ENCODE measurements at places on chromosomes 1 and 21.

DNA sequence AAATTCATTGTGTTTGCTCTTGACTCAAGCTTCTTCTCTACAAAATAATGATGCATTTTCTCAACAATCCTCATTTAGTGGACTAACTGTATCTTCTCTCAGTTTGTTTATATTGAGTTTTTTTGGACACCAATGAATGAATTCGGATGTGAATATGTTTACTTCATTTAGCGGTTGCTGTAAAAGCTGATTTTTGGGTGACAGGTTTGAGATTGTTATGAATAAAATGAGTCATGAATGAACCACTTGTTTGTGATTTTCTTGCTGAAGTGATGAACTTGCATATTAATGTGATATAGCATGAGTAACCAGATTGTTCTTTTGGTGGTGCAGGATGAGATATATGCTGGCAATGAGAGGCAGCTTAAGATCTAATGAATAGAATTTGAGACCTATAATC lies 3.1 kb downstream of the DNM3 start:
- no peak for DNase-seq

DNA sequence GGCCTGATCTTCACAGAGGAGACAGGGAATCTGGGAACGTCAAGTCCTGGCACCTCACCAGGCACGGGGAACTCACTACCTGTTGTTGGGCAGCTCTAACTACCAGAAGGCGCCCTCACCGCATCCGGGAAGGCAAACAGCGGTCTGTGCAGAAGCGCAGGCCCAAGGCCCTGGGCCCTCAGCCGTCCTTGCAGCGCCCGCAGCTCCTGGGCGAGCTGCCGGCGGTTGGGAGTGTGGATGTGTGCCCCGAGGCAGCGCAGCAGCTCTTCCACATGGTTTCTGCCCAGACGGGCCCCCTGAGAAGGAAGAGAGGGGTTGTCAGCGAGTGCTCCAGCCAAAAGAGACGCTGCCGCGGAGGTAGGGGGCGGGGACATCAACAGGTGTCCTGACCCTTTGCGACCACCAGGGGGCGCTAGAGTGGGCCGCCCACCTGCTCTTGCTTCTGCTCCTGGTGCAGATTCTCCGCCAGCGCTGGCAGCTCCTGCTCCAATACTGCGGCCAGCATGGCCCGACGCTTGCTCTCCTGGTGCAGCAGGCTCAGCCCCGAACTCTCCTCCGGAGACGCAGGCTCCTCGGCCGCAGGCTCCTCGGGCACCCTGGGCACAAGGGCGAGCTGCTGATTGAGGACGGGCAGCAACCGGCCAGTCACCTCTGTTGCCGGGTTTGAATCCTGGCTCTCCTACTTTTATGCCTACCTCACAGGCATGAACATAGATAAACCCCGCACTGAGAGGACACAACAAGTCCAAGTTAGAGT lies 9.3 kb downstream of the MAP3K6 start:
- DNase-seq = peak; percentile 68

DNA sequence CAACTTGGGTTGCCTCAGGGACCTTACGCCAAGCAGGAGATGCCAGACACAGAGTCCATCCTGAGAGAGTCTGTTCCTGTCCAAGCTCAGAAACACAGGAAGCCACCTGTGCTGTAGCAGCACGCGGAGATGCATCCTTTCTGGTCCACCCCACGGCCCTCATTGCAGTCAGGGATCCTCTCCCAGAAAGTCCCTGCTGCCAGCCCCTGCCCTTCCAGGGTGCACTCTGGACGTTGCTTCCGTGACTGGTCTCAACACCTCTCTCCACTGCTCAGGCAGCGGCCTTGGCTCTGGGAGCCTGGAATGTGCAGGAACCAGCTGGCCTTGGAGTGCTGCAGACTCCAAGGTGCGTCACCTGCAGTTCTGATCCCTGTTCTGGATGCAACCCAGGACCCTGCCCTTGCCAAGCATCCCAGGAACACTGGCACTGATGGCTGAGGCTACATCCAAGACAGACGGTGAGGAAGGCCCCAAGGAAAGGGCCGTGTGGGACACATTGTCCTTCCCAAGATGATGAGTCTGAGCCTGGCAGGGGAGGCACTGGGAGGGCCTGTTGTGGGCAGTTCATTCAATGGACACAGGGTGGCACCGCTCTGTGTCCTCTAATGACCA lies 21.7 kb upstream of the COL6A1 start:
- DNase-seq = no peak

DNA sequence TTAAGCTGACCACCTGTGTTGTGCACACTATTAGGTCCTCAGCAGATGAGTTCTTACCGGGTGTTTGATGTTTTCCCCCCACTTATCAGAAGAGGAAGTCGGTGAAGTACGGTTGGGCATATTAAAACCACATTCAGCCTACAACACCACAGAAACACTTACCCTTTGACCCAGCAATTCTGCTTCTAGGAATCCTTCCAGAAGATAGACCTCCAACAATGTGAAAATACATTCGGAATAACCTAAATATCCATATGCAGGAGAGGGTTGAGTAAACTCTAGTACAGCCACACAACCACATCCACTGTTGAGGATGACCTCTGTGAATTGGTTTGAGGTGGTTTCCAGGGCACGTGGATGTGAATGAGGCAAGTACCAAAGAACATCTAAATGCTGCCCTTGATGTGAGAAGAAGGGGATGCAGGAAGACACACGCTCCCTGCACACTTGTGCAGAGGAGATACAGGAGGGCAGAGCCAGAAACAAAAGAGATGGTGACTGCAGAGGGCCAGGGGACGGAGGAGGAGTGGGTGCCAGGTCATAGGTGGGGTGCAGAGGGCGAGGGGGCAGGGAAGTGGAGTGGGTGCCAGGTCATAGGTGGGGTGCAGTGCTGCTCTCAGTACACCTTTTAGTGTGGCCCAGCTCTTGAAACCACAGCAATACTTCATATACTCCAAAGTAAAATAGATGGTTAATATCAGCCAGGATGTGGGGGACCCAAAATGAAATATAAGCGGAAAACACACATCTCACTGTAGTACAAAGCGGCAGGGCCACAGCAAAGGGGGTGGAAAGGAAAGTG lies 12.8 kb downstream of the ADARB1 start:
- no peak for DNase-seq

DNA sequence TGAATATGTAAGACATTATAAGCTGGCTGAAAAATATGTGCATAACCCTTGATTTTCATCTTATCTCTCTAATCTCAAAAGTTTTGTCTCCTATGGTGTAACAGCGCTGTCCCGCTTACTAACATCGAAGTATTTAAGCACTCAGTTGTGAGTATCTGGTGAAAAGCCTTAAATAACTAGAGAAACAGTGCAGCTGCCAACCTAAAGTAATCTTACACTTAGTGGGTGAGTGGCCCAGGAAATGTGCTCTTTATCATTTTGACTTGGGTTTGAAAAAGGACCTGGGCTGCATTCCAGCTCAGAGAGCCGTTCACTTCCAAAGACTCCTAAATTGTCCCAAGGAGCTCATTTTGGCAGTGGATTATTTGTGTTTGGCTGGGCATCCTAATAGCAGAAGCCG lies 225.9 kb downstream of the SPATA17 start:
- no peak for DNase-seq

DNA sequence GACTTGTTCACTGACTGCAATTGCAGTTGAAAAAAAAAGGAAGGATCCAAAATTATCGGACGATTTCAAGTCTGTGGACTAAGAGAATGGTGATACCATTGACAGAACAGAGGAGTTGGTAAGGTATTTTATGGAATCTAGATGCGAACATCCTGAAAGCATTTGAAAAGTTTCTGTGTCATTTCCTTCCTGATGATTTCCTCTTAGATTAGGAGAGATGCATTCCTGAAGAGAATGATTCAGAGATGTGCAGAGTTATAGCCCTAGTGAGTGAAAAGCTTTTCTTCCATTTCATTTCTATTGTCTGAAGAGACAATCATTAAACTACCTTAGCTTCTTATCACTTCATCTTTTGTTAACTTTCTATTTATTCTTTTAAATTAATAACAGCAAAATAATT lies 200.0 kb downstream of the KCNK2 start:
- no peak for DNase-seq

DNA sequence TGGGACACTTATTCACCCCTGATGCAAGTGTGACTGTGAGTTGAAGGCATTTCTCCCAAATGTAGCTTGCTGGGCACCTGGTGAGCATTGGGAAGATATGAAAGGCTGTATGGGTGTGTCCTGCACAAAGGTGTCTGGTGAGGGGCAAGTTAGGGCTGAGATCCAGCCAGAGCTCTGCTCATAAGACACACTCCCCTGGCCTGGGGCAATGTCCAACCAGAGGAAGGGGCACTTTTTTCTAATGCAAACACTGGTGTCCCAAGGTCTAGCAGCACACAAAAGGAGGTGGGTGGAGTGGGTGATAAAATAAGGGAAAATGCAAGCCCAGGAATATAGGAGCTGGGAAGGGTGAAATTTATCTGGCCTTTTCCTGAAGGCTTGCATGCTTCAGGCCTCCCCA lies 57.0 kb upstream of the TRABD2B start:
- DNase-seq = no peak

DNA sequence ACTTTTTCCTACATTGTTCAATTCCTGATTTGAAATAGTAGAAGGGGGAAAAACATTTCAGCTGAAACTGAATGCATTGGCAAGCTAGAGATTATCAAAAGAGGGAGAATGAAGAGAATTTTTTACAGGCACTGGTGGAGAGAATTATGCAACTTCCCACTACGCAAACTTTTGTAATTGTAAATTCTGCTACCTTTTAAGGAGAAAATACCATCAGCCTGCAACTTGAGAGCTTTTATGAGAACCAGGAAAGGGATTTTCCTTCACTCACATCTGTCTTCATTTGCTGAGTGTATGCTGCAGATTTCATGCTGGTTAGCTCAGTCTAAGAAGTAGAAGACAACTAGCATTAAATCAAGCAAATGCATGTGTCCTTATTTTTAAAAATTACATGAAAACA lies 43.7 kb downstream of the ADAMTS1 start:
- DNase-seq = no peak

- DNase-seq = peak; percentile 42
These were observed 28.6 kb upstream of the IFNGR2 start for GRCh38 chr21:33374450-33375096.

GRCh38 chr1:98893371-98893770 lies 111.3 kb downstream of the PLPPR5 start:
- no peak for DNase-seq

DNA sequence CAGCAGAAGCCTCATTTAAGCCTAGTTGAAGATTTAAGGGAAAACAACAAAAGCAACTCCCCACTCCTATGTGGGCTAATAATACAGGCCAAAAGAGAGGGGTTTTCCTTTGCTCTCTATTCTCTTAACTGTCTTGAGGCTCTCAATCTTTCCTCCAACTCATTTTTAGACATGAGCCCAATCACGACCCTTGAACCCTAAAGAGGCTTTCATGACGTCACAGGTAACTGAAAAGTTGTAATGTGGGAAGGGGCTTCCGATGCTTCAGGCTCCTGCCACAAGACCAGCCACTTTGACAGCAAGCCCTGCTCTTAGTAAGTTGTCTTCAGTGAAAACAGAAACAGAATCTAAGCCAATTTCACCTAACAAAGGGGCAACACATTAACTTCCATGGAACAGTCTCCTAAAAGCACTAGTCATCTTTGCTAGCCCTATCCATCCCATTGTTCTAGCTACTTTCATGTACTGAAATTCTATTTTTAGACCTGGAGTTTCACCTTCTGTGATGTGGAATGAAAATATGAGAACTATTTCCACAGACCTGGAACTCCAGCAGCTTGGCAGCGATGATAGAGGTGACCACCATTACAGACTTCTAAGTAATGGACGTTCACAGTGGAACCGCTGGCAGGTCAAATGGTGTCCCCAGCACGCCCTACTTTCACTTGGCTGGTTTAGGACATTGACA lies 36.3 kb downstream of the GPR161 start:
- DNase-seq = no peak

- no peak for DNase-seq
These were observed 24.8 kb downstream of the F11R start for GRCh38 chr1:160996178-160996577.

GRCh38 chr1:218330043-218330623 lies 15.0 kb upstream of the TGFB2 start:
- no peak for DNase-seq

GRCh38 chr21:29072873-29073221 lies 601 bp downstream of the CCT8 start:
- no peak for DNase-seq

DNA sequence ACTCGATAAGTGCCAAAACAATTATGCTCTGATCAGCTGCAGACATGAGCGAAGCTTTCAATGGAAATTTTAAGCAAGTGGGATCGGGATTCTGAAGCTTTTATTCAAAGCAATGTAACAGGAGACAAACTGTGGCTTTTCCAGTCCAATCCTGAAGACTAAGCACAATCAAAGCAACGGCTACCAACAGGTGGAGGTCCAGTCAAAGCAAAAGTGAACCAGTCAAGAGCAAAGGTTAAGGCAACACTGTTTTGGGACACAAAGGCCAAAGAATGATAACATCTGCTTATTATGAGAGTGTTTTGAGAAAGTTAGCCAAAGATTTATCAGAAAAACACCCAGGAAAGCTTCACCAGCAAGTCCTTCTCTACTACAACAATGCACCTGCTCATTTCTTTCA lies 170.1 kb downstream of the SEC16B start:
- no peak for DNase-seq

DNA sequence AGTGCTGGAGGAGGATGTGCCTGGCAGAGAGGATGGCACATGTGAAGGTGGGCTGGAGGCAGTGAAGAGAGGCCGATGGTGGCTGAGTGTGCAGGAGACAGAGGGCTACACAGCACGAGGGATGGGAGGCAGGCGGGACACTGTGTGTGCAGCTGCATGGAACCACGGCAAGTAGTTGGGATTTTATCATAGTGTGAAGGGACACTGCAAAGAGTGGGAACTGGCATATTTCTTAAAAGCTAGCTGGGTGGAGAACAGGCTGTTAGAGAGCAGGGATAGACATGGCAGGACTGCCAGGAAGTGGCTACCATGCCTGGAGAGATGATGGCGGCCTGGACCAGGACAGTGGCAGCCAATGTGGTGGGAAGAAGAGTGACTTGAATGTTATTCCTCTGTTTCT lies 102.4 kb upstream of the TLR5 start:
- DNase-seq = no peak

DNA sequence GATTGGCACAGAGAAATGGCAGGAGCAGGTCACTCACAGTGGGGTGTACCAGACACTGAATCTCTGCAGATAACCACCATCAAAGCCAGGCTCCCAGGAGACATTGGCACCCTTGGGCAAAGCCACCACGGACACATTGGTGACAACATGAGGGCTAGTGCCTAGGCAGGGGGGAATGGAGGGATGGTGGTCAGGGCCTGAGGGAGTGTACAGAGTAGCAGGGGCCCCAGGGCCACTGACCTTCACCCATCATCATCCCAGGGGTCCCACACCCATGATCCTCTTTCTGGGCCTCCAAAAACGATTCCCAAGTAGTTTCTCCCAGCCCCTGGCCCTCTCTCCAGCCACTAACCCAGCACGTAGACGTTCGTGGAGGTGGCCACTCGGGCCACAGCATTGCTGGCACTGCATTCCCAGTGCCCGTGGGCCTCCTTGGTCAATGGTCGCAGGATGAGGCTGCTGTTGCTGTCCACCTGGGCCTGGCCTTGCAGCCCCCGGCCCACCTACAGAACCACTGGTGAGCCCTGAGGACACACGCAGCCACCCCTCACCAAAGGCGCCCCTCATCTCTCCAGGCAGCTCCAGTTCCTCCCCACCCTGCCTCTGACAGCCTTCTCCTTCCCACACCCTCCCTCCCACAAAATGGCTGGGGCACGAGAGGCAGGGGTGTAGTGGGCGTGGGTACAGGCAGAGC lies 5.9 kb upstream of the TAGLN2 start:
- DNase-seq = no peak

All from stimulated activated CD8-positive, alpha-beta memory T cell treated with anti-CD3 and anti-CD28 coated beads, Interleukin-15, amount 100 ng/mL, for 1 hour (primary cell).